Urinary bladder (tissue), 4 donors: ENCODE measurements at places on chromosomes 3 and 15.
A peak's percentile ranks its signal among the peaks of the same experiment; 100 is the strongest.

DNA sequence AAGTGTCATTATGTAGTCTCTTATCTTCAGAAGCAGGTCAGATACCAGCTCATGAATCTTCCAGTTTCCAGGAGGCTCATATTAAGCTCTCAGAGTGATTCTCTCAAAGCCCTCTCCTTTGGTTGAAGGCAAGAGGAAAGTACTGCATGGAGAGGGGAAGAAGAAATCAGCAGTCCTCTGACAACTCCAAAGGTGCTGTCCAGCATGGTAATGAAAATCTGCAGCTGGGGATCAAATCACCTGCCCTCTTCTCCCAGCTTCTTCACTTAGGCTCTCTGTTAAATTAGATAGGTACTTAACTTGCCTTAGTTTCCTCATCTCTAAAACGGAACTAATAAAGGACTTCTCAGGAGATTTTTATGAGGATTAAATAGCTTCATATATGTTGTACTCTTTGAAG, 738.8 kb upstream of the GOLIM4 start:
- DNase-seq: no peak

DNA sequence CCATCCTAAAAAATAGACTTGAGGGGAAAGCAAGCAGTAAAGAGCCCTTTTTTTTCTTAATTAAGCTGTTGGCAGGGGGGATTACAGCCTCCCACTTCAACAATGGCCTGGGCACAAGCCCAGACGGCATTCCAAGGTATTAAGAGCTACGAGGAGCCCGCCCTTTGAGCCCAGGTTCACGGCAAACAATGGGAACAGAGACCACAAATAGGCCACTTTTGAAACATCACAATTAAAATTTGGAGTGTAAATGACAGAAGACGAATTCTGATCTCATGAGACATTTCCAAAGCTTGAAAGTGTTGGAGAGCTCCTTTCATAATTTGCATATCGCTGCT, 8.9 kb downstream of the CHSY1 start:
- DNase-seq: no peak

DNA sequence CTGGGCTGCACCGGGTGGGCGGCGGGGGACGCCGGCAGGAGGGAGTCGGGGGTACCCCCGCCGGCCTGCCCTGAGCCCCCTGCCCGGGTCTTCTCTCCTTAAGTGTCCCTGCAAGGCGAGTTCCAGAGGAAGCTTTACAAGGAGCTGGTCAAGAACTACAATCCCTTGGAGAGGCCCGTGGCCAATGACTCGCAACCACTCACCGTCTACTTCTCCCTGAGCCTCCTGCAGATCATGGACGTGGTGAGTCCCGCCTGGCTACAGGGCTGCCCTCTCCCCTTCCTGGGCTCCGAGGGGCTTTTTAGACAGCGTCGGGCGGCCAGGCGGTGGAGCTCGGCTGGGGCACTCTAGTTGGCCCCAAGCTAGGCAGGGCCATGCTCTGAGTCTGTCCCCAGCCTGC, 480 bp downstream of the CHRNA7 start:
- DNase-seq: no peak

DNA sequence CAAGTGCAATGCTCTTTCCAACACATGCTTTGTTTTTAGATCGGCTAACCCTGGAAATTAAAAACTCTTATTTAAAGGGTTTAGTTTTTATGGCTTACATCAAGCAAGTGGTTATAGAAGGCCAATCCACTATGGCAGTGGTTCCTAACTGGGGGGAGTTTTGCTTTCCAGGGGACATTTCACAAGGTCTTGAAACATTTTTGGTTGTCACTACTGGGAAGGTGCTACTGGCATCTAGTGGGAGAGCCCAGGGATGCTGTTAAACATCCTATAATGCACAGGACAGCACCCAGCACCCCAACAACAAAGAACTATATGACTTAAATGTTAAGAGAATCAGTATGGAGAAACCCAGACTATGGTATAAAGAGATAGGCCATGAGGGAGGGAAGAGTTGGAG, 439.0 kb downstream of the NTRK3 start:
- no peak for DNase-seq

GRCh38 chr3:134445636-134446035, 40.1 kb downstream of the ANAPC13 start:
- DNase-seq: no peak

DNA sequence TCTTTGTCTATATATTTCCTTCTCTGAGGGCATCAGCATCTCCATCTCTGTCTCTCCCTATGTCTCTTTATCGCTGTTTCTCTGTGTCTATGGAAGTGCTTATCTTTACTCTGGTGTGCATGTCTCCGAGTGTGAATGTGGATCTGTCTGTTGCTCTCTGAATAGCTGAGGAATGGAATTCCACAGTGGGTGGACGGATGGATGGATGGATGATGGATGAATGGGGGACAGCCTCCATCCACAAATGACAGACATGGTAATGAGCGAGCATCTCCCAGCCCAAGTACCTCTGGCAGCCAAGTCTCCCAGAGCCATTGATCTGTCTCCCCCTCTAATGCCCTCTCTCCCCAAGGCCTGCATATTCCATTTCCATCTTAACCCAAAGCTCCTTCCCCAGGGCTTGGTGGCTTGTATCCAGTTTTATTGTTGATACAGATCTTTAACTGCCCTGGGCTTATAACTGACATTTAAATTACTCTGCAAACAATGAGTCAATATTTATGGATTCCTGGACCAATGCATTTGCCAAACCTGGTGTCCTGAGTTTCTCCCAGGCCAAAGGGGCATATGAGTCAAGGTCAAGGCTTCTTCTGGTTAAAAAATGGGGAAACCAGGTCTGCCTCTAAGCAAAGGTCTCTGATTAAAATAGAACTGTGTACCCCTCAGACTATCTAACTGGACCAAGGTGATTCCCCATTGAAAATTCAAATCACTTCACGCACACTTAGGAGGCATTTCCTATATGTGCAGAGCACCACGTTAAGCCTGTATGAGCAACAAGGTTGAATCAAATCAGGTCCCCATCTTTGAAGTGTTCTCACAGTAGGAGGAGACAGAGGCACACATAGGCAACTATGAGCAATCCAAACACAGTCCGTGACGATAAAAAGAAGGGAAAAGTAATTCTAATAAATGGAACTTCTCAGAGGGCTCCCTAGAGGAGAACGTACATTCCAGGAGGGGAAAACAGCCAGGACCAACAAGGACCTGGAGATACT, 109.9 kb downstream of the TLE3 start:
- no peak for DNase-seq

DNA sequence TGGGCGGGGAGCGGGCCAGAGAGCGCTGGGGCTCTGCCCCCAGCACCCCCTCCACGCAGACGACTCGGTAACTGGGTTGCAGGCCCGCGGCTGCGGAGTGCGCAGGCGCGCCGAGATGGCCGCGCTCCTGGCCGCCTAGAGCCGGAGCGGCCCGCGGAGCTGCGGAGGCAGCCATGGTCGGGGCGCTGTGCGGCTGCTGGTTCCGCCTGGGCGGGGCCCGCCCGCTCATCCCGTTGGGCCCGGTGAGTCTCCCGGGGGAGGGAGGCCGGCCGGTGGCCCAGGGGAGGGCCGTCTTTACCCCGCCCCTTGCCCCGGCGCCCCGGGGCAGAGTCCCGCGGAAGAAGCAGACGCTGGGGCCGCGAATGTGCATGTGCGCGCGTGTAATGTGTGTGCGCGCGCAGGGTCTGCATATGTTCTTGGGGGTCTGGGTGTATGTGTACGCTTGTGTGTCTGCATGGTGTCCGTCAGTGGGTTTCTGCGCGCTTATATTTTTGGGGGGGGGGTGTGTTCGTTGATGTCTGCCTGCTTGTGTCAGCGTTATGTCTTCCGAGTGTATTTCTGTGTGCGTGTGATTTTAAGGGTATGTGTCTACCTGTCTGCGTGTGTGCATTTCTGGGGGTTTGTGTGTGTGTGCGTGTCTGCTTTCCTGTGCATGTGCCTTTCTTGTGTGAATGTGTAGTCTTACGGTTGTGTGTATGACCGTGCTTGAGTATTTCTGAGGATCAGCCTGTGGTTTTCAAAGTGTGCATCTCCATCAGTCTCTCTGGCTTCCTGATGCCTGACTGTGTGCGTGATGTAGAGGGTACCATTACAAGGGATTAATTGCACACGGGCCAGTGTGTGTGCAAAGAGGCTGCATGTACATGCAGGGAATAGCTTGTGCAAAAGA, at the start of gene ABHD14A:
Gene ABHD14A, plus strand, starts transcription at position 102 of the 889 bp plus-strand sequence. Its CDS starts 72 bp downstream, at position 174.
- DNase-seq: no peak

DNA sequence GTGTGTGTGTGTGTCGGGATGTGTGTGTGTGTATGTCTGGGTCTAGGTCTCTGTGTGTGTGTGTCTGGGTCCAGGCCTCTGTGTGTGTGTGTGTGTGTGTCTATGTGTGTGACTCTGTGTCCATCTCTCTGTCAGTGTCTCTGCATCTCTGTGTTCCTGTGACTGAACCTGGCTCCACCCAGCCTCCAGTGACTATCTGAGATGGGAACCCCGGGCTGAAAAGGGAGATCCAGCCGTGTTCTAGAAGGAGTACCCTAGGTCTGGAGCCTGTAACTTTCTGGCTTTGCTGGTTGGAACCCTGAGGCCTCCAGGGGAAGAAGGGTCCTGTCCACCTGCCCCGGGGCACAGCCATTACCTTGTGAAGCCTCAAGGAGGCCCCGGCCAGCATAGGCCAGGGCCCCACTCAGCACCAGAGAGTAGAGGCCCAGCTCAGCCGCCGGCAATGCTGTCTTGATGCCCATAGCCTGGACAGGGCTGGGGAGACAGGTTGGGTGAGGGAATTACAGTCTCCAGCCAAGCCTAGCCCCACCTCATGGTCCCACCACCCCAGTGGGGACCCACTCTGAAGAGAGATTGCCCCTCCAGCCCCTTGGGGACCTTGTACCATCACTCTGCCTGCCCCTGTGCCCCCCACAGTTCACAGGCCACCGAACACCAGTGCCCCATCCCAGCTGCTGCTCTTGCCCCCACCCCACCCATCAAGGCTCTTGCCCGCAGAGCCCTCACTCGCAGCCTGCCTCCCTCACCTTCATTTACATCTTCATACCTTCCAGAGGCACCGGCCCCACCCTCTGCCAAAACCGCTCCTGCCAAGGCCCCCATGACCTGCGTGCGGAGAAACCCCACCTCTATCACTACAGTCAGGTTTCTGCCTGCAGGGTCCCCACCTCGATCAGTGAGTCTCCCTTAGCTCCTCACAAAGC, 2.0 kb downstream of the HHATL start:
- DNase-seq: no peak

DNA sequence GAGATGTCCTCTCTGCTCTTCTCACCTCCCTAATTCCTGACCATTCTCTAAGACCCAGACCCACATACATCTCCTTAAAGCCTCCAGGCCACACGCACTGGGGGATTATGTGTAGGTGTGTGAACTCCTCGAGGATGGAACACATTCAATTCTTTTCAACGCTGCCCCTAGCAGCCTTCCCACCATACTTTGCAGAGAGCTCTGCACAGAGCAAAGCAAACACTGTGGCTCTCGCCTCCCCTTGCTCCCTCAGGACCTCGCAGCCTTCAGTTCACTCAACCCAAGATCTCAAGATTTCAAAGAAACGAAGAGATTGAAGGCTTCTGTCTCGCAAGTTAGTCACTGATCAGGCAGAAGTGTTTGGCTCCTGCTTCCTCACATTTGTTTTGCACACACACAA, 6.0 kb downstream of the ACTC1 start:
- DNase-seq: no peak

DNA sequence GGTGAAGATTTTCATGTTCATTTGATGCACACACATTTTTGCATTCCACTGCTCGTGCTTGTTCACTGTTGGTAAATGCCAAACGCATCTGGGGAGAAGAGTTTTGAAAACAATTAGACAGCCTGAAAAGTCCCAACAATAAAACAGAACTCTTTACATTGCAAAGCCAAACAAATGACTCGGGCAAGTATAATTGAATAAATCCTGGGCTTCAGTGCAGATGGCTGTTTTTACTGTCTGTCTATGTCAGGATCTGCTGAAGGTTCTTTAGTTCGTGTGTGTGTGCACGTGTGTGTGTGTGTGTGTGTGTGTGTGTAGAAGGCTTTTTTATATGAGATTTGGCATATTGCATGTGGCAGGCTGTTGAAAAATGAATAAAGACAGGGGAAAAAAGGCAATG, 277.5 kb upstream of the CDIN1 start:
- no peak for DNase-seq

- no peak for DNase-seq
Measured at GRCh38 chr3:122773944-122774509, 19.6 kb downstream of the HSPBAP1 start.

DNA sequence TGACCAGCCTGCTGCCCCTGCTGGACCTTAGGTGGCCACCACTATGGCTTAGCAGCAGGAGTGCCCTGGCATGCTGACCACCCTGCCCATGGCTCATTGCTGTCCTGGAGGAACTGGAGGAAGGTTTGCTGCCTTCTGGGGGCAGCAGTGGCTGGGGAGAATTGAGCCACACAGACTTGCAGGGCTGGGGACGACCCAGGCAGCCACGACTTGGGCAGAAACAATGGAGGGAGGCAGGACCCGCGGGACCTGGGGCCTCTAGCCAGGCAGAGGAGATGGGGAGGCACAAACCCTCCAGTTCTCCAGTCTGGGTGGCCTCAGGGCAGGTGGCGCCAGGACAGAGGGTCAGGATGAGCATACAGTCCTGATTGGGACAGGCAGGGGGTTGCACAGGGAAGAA, 32.8 kb downstream of the ADAMTS7 start:
- DNase-seq: no peak

- DNase-seq: no peak
Measured at GRCh38 chr3:16476636-16477035, 36.9 kb downstream of the RFTN1 start.

DNA sequence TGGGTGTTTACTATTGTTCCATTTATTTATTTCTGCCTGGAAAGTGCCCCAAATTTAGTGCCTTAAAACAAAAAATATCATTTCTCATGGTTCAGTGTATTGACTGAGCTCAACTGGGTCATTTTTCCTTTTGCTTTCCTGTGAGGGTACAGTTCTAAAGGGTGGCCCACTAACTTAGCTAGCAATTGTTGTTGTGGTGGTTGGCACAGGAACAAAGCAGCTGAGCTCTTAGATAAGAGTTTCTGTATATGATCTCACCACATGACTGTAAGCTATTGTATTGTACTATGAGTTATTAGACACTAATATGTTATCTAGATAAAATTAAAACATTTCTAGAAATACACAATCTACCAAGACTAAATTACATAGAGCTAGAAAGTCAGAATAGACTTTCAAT, 1283.7 kb downstream of the OTOL1 start:
- no peak for DNase-seq

DNA sequence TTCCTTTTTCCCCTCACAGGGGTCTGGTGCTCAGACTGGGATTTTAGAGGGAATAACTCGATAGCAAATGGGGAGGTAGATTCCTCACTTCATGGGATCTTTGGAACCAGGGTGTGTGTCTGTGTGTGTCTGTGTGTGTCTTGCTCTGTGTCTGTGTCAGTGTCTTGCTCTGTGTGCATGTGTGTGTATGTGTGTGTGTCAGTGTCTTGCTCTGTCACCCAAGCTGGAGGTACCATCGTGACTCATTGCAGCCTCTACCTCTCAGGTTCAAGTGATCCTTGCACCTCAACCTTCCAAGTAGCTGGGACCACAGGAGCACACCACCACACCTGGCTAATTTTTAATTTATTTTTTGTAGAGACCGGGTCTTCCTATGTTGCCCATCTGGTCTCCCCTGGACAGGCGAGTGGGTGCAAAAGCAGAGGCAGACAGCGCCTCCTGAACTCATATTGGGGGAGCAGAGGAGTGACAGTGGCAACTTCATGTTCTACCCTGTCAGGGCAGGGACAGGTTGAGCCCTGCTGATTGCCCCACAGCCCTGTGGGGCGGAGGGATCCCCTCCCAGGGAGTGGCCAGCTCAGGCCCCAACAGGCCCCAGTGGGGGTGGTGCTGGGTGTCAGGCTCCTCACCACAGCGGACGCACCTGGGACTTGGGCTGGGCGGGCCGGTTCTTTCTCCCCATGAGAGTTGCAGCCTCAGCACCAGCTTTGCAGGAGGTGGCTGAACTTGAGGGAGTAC, 10.4 kb upstream of the SEMA4B start:
- peak; percentile 48 for DNase-seq

GRCh38 chr3:27509376-27509775, 25.2 kb upstream of the SLC4A7 start:
- DNase-seq: no peak
